ENCODE measurements at places on chromosomes 11 and 22.

GRCh38 chr11:8527939-8528338 lies 66.1 kb downstream of the STK33 start:
- no peak for DNase-seq

- no peak for DNase-seq
Observed at GRCh38 chr22:18966748-18967147, 30.7 kb upstream of the PRODH start.

GRCh38 chr11:117145393-117145761 lies 1.3 kb downstream of the PAFAH1B2 start:
- DNase-seq, result peak; percentile 42

GRCh38 chr11:88538098-88538497 lies 200.6 kb upstream of the CTSC start:
- DNase-seq, result no peak

DNA sequence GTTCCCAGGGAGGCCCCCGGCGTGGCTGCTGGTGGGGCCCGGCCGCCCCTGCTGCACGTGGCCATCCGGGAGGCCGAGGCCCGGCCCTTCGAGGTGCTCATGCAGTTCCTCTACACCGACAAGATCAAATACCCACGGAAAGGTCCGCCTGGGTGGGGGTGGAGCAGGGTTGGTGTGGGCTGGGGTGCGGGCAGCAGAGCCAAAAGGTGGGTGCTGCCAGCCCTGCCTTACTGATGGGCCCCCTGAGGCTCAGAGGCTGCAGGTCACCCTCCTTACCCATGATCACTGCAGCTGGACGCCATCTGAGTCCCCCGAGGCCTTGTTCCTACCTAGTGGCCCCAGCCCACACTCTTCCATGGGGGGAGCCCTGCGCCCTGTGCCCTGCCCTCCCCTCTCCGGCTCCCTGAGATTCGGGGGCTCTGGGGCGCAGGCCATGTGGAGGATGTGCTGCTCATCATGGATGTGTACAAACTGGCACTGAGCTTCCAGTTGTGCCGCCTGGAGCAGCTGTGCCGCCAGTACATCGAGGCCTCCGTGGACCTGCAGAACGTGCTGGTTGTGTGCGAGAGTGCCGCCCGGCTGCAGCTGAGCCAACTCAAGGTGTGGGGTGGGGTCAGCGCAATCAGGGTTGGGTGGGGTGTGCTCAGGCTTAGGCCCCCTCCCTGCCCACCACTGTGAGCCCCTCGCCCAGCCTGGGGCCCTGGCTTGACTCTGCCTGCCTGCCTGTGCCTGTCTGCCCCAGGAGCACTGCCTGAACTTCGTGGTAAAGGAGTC lies 7.6 kb downstream of the THAP7 start:
- DNase-seq, result no peak

GRCh38 chr22:47197773-47198500 lies 435.5 kb downstream of the TBC1D22A start:
- DNase-seq, result no peak

DNA sequence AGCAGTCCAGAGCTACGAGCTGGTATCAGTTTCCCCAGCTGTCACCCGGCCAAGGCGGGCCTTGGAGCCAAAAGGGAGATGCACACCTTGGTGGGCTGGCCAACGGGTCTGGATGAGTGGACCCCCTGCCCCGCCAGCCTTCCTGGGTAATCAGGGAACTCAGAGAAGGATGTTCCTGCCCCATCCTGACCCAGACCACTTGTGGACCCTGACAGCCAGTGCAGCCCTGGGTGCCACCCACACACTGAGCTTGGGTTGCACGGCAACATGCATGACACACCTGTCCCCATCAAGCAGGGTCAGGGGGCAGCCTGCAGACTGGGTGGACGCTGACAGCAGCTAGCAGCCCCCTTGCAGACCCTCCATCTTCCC lies 8.6 kb downstream of the SLC25A1 start:
- no peak for DNase-seq

DNA sequence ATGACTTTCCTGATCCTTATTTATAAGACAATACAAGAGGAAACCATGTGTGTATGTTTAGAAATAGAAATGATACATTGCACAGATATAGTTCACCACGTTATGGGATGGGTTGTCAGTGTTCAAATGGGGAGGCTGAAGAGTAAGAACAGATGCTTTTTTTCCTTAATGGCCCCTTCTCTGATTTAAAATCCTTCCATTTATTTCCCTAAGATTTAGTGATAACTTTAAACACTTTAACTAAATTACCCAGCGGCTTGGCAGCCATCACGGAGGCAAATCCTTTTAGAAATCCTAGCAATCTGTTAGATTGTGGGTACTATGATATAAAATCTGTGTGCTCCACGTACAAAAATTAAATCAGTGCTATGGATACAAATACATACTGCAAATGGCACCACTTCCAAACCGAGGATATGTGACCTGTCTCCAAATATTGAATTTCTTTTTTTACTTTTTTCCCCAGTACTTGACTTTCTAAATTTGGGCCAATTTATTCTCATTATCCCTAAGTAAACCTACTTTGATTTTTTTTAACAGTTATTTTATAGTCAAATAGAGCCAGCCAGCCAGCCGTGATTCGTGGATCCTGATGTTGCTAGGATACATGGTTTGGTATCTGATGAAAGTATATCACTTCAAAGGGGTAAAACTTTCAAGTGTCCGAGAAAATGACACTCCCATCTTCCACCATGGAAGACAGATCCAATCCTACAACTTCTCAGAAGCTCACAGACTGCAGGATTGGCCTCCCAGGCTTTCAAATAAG lies 46.1 kb downstream of the BDNF start:
- no peak for DNase-seq

GRCh38 chr22:30208631-30209603 lies 37.6 kb downstream of the LIF start:
- no peak for DNase-seq

- no peak for DNase-seq
Observed at GRCh38 chr22:16651217-16651616, 58.6 kb upstream of the CCT8L2 start.

- DNase-seq, result no peak
Observed at GRCh38 chr22:50129121-50129736, 39.4 kb downstream of the MOV10L1 start.

- DNase-seq, result no peak
Observed at GRCh38 chr22:23621082-23621780, 10.9 kb downstream of the DRICH1 start.

DNA sequence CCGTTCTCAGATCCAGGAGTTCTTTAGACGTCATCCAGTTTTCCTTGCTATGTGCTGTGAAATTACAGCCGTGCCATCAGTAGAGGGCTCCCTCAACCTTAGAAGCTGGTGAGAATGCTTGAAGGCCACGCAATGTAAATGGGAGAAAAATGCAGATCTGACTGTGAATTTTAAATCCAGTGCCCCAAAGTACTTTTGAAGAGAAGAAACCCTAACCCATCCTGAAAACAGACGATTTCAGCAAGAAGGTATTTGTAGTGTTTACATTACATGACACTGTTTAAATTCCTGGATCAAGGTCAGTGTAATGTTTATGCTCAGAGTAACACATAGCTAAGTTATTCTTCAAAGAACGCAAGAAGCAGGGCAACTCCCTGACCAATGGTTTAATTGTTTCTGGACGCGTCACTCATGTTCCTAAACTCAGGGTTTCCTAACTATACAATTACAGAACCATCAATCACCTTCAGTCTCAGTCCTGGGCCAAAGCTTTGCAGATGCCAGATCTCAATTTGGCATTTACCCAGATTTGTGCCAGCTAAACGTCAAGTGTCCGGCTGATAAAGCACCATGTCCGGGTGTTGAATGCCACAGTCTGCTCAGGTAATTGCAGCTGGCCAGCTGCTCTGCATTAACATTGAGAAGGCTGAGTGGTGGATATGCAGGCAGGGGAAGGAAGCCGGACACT lies 38.2 kb downstream of the ADAMTS8 start:
- no peak for DNase-seq

GRCh38 chr11:57513911-57514537 lies 1.5 kb downstream of the SLC43A1 start:
- DNase-seq, result peak; percentile 55

DNA sequence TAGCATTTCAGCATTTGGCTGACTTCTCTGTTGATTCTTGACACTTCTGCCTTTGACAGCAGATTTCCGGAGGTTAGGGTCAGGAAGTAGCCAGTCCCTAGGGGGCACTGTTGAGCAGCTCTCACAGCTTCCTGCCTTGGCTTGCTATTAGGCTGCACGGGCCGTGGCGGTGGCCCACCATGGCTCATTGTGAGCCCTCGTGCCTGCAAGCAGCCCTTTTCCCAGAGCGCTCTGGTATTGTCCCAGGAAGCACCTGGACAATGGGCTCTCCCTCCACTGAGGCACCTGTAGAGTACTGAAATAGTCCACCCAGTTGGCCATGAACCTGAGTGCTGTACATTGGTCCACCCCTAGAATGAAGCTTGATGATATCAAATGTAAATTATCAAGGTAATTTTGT lies 100.2 kb upstream of the GAL start:
- DNase-seq, result peak; percentile 66

DNA sequence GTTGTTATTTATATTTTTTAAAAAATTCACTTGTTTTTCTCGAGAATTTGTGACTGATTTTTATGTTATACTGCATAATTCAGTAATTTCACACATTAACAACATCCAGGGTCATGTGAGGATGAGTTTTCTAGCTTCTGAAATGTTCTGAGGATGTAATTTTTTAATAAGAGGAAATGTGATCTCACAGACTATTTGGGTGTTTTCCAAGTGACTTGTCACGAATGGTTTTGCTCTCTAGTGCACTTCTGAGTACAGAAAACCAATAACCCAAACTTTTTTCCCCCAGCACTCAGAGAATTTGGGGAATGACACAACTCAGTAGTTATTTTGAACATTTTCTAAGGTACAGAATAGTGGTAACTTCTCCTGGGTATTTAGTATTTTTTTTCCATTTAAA lies 821.1 kb upstream of the ARHGAP42 start:
- DNase-seq, result no peak

GRCh38 chr11:124890683-124891372 lies 6.8 kb downstream of the ROBO4 start:
- no peak for DNase-seq

GRCh38 chr22:48483764-48484528 lies 1343.7 kb downstream of the BRD1 start:
- DNase-seq, result no peak

GRCh38 chr11:41954034-41954433 lies 494.6 kb upstream of the LRRC4C start:
- DNase-seq, result no peak

DNA sequence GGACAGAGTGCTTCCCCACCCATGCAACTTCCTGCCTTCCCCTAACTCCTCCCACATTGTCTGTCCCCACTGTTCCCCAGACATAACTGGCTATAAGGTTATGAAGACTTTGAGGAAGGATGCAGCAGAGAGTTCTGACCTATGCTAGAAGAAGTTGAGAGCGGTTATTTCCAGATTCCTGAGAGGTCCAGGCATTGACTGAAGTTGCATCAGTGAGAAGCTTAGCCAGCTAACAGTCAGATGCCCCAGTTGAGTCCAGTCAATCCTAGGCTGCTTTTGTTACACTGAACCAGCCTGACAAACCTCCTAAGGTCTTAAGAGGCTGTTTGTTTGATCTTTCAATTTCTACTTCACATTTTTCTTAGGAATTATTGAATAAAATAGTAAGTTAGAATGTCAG lies 937.9 kb upstream of the CCDC90B start:
- no peak for DNase-seq

DNA sequence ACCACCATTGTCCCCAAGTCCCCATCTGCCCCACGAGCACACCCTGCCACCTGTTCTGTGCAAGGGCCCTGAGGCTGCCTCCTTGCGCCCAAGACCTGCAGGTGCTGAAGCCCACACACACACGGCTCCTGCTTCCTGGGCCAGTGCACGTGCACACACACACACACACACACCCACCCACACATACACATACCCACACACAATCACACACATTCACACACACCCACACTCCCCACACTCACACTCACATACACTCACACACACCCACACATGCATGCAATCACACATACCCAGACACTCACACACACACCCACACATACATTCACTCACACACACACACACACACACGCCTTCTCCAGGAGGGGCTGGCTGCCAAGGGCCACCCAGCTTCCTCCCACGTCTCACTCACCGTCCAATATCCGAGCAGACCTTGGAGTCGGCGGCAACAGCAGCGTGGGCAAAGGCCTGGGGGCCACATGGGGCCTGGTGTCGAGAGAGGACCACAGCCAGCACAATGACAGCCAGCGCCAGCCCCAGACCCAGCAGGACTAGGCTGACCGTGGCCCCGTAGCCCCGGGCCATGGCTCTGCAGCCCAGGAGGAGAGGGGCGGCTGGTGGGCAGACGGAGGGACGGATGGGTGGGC lies 616 bp downstream of the GGT5 start:
- DNase-seq, result no peak

GRCh38 chr11:57818812-57819211 lies 57.2 kb downstream of the CTNND1 start:
- no peak for DNase-seq

GRCh38 chr22:19604711-19605268 lies 80.6 kb upstream of the CLDN5 start:
- no peak for DNase-seq

DNA sequence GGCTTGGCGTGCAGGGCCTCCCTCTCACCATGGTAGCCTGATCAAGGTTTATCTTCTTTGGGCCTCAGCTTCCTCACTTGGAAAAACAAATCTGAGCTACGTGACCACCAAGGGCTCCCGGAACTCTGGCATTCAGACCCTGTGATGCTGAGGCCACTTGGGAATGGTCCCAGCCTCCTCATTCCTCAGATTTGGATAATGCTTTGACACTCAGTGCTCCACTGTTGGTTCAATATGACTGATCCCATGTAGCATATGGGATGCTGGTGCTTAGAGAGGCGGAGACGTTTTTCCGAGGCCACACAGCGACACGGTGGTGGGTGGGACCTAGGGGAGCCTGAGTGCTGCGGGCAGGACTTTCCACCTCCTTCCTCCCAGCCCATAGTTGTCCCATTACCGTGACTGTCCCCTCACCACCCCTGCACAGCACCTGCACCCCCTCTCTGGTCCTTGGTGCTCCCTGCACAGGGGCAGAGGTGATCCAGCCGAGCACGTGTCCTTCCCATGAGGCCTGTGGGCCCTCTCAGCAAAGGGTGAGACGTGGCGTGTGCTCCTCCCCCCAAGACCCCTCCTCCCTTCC lies 23.1 kb downstream of the MB start:
- no peak for DNase-seq

DNA sequence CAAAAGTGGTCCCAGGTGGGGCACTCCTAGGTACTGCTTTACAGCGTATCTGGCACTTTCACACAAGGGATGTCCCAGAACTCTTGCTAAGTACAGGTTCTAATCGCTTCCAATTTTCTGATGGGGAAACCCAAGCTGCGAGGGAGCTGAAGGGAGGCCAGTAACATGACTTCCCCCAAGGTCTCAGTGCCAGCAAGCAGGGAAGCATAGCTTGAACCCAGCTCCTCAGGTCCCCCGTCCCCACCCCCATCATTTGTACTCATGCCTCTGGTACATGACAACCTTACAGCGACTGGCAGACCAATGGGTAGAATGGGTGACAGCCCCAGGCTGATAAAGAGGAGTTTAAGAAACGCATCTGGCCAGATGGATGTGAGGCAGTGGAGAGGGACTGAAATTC lies 716 bp upstream of the ABCC8 start:
- no peak for DNase-seq
